Left colon (tissue), 2 donors: ENCODE measurements at places on chromosomes 6 and 20. TPM values are rescaled to one million over a fixed set of nuclear protein-coding genes. Genes with fewer than 3 reads are reported as not detected.

Gene E2F1
- 2.6 TPM for total RNA-seq

Gene TRIM31
- total RNA-seq = 278 TPM

Gene MATN4
- total RNA-seq = not detected

Gene F13A1
- 26.9 TPM for total RNA-seq

Gene MPIG6B
- not detected for total RNA-seq

Gene PLAGL2
- total RNA-seq = 28.0 TPM

Gene GTSF1L
- not detected for total RNA-seq

Gene KCNQ5
- not detected for total RNA-seq

Gene KIFC1
- total RNA-seq = 4.1 TPM

Gene UCKL1
- 44.8 TPM for total RNA-seq

Gene COQ3
- total RNA-seq = 8.3 TPM

Gene OPRM1
- not detected for total RNA-seq

Gene TCP1
- total RNA-seq = 172 TPM

Gene CLVS2
- total RNA-seq = 0.14 TPM

Gene SMOC2
- total RNA-seq = 18.9 TPM

Gene DEFB124
- not detected for total RNA-seq

Gene UST
- total RNA-seq = 4.6 TPM

Gene ABHD16B
- total RNA-seq = not detected

Gene DLGAP4
- 39.2 TPM for total RNA-seq

Gene IRF4
- total RNA-seq = 5.0 TPM

Gene MROH8
- 2.3 TPM for total RNA-seq

Gene PPP1R18
- total RNA-seq = 16.7 TPM

Gene DUSP15
- total RNA-seq = 0.27 TPM

Gene TMEM244
- not detected for total RNA-seq

Gene MAS1
- total RNA-seq = not detected

Gene TRIM10
- total RNA-seq = 5.6 TPM

Gene TGM2
- total RNA-seq = 33.9 TPM

Gene BACH2
- 1.3 TPM for total RNA-seq

Gene LY6G6C
- total RNA-seq = not detected

Gene C6orf52
- total RNA-seq = not detected
